Cerebellar cortex (tissue), 1 donor: ENCODE measurements at places on chromosomes 1 and 21.
A peak's percentile ranks its signal among the peaks of the same experiment; 100 is the strongest.

DNA sequence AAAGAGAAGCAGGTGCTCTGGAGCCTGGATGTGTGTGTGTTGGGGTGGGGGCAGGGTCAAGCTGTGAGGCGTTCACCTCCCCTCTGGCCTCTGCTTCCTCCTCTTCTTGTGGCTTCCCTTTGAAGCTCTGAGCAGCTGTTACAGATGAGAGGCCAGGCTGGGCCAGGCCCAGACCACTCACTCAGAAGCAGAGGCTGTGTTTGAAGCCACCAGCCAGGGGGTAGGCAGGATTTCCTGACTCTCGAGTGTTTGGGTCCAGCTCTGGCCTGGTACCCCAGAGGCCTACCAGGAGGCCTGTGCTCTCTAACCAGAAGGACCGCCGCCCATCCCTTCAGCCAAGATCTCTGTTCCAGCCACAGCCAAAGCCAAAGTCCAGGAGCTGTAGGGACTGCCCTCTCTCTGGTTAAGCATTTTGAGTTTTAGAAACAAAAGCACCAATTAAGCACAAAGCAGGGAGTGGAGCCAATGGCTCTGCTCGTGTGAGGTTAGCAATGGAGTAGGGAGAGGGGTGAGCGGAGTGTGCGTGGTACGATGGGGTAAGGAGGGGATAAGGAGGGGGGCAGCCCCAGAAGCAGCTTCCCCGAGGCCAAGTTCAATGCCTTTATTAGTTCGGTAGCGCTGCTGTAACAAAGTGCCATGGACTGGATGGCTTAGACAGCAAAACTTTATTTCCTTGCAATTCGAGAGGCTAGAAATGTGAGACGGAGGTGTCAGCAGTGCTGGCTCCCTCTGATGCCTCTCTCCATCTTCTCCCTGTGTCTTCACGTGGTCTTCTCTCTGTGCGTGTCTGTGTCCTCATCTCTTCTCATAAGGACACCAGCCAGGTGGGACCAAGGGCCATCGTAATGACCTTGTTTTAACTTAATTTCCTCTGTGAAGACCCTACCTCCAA is 20.5 kb downstream of the RCSD1 start:
- no peak for DNase-seq

DNA sequence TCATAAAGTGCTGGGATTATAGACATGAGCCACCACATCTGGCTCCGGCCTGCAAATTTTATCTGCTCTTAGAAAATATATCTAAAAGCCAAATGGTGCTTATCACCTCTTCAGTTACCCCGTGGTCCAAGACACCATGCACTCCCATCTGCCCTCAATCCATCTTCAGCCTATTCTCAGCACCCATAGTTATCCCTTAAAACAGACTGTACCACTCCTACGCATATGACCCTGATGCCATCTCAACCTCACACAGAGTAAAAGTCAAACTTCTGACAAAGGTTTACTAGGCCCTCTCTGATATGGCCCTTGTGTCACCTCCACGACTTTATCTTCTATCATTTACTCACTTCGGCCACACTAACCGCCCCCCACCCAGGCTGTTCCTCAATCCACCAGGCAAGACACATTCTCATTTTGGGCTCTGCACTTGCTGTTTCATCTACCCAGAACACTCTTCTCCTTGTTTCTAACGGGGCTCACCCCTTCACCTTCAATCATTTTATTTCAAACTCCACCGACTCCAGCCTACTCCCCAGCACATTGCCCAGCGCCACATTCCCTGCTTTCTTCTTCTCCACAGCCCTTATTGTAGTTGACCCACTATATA is 33.0 kb downstream of the USP48 start:
- no peak for DNase-seq

DNA sequence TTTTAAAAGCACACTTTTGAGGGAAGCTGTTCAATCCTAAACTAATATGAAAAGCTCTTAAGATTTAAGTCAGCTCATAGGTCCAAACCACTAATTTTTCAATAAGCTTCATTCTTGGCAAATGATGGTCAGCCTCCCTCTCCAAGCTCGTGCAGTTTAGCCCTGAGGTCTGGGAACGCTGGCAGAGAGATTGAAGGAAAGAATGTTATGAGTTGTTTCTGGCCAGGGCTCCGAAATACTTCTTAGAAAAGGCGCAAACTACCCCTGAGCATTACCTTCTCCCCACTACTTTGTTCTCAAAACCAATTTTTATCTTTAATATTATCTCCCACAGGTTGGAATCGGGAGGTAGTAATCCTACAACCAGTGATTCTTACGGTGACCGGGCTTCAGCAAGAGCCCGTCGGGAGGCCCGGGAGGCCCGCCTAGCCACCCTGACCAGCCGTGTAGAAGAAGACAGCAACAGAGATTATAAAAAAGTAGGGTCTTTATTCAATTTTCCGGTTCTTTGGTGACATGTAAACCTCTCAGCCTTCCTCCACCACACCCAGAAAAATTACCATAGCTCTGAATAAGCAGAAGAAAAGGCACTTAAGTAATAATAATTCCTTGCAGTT is 147.7 kb downstream of the SYT2 start:
- DNase-seq = no peak

- no peak for DNase-seq
Observed at GRCh38 chr1:215665215-215665614, 98.1 kb downstream of the KCTD3 start.

- DNase-seq = no peak
Observed at GRCh38 chr1:200660719-200661118, 9.0 kb downstream of the DDX59 start.

DNA sequence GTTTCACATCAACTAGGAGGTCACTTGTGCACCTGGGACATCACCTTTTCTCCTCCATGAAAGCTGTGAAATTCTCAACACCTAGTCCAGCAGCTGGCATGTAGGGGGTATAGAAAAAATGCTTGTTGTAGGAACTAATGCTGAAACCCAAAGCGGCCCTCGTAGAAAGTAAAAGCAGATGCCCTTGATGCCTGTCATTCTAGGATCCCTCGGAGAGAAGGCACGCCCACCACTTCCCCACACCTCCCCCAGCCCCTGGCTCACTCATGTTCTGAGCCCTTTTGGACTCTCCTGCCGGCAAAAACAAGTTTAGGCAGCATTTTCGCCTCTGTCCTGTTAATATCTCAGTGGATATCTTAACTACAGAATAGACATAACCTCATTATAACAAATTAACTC is 36.5 kb downstream of the RIPK4 start:
- DNase-seq = no peak

- no peak for DNase-seq
Observed at GRCh38 chr1:8423269-8423691, 105.4 kb downstream of the SLC45A1 start.

DNA sequence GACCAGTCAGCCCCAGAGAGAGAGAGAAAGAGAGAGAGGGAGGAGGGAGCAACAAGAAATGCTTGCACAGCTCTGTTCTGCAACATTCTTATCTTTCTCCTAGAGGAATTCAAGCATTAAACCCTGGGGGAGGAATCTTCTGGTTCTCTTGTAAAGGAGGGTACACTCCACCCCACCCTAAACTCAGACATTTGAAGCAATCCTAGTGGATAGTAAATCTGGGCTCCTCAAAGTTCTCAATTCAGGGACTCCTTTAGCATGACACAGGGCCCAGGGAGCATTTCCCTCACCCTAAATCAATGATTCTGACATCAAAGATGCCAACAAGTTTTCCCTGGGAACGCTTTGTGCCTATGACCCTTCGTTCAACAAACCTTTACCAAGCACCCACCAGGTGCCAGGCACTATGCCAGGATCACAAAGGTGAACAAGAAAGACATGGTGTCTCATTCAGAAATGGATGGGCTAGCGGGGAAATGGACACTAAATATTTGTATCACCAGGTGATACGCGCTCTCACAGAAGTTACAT is 11.9 kb upstream of the CAPN2 start:
- DNase-seq = no peak

GRCh38 chr1:181018901-181019681 is 3.6 kb downstream of the STX6 start:
- DNase-seq = no peak

DNA sequence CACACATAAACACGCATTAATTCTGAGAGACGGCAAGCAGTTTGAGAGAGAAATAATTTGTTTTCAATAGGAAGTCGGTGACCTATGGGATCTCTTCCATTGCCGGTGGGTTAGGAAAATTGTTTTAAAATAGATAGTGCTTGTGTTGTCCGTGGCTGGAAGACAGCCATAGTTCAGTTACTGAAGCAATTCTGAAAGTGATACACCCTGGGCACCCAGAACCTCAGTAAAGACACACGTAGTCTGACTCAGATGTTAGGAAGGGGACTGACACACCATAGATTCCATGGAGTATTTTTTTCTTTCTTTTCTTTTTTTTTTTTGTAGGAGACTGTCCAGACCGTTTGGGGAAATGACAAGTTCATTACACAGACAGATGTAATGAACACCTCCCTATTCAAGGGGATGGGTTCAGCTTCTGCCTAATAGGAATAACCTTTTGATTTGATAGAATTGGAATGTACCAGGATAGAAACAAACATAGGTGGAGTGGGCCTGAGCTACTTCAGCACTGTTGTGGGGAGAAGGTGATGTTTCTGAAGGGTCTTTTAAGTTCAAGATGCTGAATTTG is 1.6 kb downstream of the C1orf21 start:
- DNase-seq = peak; percentile 59

DNA sequence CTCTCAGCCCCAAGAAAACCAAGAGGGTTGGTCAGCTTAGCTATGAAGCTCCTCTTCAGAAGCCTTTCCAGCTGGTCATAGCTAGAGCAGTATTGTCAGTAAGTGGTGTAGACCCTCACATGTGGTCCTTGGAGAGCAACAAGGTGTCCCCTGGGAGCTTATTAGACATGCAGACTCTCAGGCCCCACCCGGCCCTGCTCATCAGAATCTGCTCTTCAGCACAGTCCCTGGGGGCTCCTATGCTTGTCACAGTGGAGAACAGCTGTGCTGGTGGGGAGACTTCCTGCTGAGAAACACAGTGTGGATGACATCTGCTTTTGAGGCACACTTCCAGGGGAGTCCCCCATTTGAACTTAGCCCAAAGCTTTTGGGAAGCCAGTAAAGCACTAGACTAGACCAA is 21.9 kb upstream of the NEK2 start:
- no peak for DNase-seq

DNA sequence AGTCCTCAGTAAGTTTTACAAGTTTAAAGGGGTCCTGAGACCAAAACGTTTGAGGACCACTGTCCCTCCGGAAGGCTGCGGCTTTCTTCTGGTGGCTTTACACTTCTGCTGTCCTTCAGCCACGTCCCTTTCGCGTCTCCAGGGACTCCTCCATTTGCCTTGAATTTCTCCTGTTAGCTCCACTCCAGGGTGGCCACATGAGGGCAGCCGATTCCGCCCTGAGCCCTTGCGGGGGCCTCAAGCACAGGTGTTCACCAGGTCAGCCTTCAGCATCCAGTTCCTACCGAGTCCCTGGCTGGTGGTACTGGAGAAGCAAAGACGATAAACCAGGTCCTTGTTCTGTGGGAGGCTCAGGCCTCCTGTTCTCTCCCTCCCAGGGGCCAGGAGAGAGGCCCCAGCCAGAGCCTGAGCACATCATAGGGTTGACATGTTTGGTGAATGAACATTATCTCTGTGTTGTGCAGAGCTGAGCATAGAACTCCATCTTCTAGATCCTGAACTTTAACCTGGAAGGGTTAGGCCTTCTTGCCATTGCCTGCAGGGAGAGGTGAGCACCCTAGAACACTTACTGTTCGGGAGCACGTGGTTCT is 27.4 kb upstream of the COQ8A start:
- DNase-seq = peak; percentile 87

GRCh38 chr1:81577004-81577697 is 223.6 kb upstream of the ADGRL2 start:
- no peak for DNase-seq

GRCh38 chr1:221335161-221336101 is 406.5 kb downstream of the DUSP10 start:
- DNase-seq = no peak

- DNase-seq = no peak
Observed at GRCh38 chr1:75742047-75742625, 17.6 kb downstream of the ACADM start.

DNA sequence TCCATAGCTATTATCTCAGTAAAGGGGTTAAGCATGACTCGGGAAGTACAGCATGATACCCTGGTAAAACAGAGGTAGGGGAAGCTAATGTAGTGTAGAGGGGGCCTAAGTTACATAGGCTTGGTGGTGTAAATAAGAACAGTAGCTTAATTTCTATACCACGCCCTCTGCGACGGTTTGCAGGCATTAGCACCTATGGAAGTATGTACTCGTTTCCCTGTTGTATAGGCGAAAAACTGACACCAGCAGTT is 470 bp upstream of the NAXE start:
- no peak for DNase-seq

- DNase-seq = no peak
Observed at GRCh38 chr1:182556279-182556678, 32.8 kb downstream of the RNASEL start.

DNA sequence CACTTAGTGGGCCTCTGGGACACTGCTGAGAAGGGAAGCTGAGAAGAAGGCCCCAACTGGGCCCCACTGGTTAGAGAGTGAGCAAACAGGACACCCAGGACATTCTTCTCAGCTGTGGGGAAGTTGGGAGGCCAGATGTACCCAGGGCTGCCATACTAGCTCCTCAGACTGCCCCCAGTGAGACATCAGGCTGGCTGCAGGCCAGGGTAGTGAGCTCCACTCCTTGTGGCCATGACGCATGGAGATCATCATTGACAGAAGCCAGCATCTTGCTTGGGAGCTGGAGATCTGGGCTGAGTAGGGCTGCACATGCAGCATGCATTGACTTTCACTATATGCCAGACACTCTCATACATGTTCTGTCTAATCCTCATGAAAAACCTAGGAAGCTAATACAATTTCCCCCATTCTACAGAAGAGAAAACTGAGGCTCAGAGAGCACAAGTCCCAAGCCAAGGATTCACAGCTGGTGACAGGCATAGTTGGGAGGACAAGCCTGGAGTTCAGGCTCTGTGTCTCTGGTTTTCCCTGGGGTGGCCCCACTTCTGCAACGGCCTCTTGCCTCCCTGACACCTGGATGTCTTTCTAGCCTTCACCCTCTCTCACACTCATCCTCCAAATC is 24.1 kb upstream of the MYCL start:
- DNase-seq = no peak

- DNase-seq = no peak
Observed at GRCh38 chr1:80846966-80847365, 953.8 kb upstream of the ADGRL2 start.

GRCh38 chr1:21160263-21160796 is 16.4 kb downstream of the EIF4G3 start:
- DNase-seq = no peak
